CD4-positive, alpha-beta T cell treated with Interleukin-6 at 100 ng/mL for 8 hours (primary cell): ENCODE measurements at places on chromosomes 5 and 9.
A peak's percentile ranks its signal among the peaks of the same experiment; 100 is the strongest.

DNA sequence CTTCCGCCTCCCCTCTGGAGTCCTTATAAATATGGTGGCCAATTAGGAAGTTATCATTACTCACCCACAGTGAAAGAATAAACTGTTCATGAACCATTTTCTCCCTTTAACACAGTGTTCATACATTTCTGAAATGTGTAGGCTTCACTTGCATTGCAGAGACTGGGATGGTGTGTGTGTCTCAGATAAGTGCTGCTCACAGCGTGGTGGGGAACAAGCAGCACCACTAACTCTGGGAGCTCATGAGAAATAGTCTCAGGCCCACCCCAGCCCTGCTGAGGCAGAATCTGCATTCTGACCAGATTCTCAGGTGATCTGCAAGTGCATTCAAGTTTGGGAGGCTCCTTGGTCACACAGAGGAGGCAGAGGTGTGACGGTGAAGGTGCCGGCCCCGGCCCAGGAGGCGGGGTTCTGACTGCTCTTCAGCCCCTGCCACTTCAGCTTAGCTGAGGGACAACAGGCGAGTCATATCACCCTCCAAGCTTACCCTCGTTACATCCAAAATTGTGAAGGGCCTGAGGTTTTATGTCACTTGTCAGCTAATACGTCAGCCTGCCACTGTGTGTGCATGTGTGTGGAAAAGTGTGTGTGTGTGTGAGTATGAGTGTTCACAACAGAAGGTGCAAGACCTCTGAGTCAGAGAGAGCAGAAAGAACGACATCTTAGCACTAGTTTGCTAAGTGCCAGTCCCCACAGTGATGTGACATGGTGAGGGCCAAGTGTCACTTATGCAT, 34.7 kb downstream of the DAP start:
- DNase-seq: no peak

- DNase-seq: no peak
Measured at GRCh38 chr5:17340379-17340778, 122.9 kb downstream of the BASP1 start.

DNA sequence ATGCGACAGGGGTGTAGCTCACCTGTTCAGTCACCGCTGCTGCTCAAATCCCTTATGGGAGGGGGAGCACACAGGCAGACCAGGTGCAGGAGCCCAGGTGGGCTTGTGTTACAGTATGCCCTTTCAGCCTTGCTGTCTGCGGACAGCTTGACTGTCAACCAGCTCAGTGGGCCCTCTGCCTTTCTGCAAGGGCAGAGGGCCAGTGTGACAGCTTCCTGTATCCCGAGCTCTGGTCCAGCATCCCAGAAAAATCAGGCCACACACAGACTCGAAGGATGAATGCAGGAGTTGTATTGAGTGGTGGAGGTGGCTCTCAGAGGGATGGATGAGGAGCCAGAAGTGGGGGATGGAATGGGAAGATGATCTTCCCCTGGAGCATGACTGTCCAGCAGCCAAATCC, 172.2 kb downstream of the C5orf15 start:
- no peak for DNase-seq

DNA sequence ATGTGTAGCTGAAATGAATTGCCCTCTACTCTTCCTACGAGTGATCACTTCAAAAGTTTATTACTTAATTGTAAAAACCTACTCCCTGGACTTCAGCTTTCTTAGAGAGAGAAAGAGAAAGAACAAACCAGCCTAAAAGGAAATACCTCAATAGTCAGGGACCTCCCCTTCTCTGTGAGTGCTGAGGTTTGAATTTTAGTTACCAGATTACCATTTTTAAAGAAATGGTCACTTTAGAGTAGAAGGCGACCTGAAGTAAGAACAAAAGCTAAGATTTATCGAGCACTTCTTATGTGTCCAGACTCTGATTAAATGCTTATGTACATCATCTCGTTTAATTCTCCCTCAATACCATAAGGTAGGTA, 11.3 kb downstream of the RAPGEF1 start:
- DNase-seq: peak; percentile 20

DNA sequence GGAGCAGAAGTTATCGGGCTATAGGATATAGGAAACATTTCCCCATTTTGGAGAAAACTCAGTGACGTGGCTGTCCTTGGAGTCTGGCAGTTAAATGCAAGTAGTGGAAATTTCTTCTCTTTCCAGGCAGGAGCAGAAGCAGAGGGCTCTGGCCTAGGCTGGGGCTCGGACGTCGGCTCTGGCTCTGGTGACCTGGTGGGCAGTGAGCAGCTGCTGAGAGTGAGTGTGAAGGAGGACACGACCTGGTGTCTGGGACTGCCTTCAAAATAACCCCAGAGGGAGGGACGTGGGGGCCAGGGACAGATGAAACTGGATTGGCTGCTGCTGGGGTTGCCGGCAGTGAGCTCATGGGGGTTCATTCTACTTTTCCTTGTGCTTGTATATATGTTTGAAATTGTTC, 79.5 kb downstream of the COL15A1 start:
- no peak for DNase-seq

DNA sequence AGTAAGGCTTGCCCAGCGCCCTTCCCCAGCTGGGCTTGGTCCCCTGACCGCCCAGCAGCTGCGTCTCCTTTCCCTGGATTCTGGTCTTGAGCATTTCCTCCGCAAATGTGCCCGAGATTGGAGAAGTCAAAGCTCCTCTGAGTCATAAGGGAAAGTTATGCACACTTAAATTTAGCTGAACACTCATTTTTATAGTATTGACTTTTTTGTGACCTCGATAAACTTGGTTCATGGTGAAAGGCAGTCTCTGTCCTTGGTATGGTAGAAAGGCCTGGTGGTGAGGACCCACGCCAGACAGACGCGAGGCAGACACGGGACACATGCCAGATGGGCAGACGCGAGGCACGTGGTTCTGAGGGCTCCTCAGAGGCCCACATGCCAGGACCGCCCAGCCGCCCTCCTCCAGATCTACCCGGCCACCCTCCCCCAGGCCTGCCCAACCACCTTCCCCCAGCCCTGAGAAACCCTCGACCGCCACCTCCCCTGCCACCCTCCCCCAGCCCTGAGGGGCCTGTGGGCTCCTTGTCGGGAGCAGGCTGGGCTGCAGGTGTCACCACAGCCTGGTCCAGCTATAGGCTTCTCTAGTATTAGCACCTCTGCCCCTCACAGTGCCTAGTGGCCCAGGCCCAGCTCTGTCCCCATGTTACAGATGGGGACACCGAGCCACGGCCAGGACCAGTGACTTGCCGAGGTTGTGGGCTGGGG, 60.9 kb upstream of the CACNA1B start:
- no peak for DNase-seq

- no peak for DNase-seq
Measured at GRCh38 chr9:101418518-101419430, 16.8 kb downstream of the ALDOB start.

GRCh38 chr5:147675168-147675567, 107.4 kb downstream of the JAKMIP2 start:
- no peak for DNase-seq

DNA sequence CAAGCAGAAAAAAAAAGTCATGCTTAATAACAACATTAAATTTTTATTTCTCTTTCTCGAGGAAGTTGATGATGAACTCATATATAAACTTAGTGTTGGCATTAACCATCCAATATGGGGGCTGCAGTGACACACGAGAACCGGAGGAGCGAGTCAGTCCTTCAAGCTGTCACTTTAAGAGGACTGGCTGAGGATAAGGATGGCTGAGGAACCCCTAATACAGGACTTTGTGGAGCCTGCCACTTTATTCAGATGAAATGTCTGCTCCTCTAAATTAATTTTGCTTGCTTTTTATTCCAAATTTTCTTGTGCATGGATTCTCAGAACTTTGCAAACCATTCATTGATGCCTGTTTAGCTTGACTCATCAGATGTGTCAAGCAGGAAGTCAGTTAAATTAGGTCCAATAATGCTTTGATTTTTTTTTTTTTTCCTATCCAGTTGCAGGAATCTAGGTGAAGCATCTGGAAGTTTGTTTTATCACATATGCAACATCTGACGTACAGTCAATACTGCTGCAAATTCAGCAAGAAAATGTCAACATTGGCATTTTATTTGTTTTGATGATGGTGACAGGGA, 144.2 kb upstream of the COL5A1 start:
- DNase-seq: no peak

DNA sequence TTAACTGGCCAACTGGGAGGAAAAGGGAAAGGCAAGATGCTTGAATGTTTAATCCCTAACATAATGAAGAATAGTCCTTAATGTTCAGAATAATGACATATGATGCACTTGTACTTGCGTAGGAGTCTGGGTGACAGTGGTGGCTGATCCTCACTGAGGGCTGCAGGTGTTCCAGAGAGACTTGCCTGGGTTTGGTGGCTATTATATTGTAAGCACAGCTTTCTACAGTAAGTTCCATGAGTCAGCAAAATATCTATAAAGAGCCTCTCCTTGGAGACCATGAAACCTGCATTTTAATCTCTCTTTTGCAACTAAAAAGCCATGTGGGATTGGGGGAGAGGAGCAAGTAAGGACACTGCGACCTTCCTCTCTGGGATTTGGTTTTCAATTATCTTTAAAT, 1.9 kb upstream of the NPR2 start:
- DNase-seq: no peak

DNA sequence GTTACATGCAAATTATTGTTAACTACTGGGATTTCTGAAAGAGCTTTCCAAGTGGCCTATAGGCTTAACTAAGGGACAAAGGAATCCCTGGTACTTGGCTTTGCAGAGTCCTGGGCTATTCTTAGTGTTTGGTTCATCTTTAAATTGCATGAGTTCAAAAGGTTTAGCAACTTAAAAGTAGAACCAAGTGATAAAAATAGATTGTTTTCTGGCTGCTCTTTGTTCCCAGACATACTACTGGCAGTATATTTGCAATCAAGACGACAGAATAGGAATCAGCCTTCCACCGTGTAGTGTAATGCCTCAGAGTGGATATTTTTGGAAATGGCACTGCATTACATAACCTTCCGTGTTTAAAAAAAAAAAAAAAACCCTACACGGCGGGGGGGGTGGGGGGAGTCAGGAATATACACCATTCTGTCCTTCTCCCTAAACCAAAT, 1.0 kb downstream of the NREP start:
- DNase-seq: no peak

- no peak for DNase-seq
Measured at GRCh38 chr9:121363622-121363961, 6.5 kb downstream of the STOM start.

DNA sequence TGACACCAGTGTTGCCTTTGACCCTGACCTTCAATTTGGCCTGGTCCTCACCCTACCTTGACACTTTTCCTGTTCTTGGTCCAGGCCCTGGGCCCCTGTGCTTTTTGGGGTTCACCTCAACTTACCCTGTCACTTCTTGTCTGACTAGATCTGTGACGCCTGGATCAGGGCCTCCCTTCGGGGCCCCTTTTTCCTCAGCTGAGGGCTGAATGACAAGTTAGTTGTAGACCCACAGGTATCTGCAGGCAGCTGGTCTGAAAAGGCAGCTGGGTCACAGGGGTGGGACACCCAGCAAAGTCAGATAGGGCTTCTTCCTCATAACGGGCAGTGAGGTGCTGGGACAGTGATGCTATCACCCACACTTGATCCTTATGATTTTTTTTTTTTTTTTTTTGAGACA, 10.0 kb upstream of the MYORG start:
- DNase-seq: no peak

DNA sequence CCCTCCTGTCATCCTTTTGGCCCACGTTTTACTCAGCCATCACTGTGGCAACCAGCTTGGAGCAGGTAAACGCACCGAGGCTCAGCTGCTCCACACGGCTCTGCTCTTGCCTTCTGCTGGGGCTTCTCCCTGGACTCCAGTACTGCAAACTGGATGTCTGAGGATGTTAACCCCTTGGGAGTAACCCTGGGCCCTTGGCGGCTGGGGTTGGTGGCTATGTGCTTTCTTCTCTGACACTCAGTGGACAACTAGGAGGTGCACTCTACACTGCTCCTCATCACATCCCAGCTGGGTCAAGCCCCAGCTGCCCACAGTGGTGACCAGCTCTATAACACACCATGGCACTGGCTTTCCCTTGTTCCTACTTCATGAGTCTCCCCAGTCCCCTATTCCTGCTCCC, 12.2 kb upstream of the CYSTM1 start:
- DNase-seq: no peak

DNA sequence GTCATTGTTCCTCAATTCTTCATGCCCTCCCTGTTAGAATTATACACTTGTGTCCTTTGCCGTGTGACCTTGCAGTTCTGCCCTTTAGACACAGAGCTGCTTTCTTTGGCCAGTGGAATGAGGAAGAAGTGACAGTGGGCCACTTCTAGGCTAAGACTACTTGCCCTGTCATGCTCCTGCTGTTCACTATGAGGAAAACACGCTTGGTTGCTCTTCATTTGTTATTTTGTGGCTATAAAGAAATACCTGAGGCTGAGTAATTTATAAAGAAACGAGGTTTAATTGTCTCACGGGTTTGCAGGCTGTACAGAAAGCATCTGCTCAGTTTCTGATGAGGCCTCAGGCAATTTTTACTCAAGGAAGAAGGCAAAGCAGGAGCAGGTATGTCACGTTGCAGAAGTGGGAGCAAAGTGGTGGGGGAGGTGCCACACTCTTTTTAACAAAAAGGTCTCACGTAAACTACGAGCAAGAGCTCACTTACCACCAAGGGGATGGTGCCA, 279.1 kb upstream of the DMAC1 start:
- no peak for DNase-seq

GRCh38 chr5:2752059-2752820, 763 bp upstream of the IRX2 start:
- DNase-seq: no peak

- no peak for DNase-seq
Measured at GRCh38 chr5:172648013-172648381, 6.9 kb downstream of the NEURL1B start.

DNA sequence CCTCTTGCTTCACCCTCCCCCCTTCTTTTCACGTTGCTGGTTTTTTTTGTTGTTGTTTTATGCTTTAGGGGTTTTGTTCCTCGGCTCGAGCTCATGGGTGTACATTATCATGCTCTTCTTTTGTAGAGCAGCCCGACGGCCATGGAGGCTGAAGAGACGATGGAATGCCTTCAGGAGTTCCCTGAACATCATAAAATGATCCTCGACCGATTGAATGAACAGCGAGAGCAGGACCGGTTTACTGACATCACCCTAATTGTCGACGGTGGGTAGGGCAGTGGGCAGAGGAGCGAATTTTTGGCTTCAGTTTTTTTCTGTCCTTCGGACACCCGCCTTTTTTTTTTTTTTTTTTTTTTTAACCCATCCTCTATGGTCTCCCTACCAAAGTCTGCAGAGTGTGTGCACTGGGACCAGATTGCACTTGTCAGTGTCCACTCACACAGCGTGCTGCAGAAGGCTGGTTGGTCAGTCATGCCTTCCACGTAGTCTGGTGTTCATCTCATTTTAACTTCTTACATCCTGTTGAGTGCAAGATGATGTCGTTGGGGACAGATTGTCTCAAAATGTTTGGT, 1.3 kb downstream of the ZNF131 start:
- no peak for DNase-seq

DNA sequence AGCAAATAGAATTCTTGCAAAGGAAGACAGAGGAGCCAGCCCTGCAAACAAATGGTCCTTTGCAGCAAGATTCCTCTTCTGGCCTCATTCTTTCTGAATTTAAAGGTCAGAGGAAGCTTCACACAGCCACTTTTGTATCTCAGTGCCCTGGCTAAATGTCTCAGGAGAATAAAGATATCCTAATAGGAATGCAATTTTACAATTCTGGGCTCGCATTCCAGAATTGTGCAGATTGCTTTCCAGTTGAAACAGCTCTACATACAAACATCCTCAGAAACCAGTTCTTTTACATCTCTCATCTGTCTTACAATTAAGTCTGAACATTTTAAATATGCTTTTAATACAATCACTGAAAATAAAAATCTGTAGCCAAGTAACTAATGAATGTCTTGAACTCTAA, 14.6 kb upstream of the ACOT12 start:
- DNase-seq: no peak
